ENCODE measurements at places on chromosomes 12 and 14.

DNA sequence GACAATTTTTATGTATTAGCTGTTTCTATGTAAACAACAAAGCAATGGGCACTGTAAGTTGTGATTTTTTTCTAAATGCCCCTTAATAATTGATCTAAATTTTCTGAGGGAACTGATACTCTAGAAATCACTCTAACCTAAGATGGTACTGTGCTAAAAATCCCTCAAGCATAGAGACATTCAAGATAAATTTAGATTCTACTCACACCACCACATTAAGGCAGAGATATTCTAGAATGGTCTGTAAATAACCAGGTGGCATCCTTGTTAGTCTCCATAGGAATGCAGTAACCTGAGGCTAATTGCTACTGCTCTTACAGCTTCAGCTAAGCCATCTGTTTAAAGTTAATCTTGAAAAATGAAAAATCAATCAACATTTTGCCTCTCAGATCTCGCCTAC lies 87.3 kb downstream of the SLC41A2 start:
- DNase-seq: no peak

DNA sequence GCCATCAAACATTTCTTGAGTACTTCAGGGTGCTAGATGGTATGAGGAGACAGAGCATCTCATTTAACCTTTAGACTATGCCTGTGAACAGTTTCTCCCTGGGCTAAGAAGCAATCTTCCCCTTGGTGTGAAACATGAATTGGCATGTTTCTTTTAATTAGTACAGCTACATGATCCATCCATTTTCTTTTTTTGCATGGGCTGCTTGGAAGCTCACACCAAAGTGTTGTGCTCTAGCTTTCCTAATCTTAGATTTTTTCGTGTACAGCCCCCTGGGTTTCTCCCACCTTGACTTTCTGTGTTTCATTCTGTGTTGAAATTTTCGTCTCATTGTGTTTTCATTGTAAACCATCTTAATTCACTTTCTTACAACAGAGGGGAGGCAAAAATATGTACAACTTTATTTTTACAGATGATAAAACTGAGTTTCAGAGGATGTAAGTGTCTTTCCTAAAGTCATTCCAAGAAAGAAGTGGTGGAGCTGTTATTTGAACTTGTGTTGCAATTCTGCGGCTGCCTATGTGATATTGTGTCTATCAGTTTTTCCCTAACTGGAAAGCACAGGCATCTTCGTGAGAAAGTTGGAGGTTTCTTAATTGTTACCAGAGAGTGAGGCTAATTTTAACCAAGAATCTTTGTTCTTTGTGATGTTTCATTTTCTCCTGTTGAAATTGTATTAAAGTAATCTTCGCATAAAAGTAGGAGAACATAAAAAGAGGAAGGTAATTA lies 64.5 kb downstream of the DAAM1 start:
- no peak for DNase-seq

- no peak for DNase-seq
These were observed 40.7 kb downstream of the ELK3 start for GRCh38 chr12:96234591-96235483.

DNA sequence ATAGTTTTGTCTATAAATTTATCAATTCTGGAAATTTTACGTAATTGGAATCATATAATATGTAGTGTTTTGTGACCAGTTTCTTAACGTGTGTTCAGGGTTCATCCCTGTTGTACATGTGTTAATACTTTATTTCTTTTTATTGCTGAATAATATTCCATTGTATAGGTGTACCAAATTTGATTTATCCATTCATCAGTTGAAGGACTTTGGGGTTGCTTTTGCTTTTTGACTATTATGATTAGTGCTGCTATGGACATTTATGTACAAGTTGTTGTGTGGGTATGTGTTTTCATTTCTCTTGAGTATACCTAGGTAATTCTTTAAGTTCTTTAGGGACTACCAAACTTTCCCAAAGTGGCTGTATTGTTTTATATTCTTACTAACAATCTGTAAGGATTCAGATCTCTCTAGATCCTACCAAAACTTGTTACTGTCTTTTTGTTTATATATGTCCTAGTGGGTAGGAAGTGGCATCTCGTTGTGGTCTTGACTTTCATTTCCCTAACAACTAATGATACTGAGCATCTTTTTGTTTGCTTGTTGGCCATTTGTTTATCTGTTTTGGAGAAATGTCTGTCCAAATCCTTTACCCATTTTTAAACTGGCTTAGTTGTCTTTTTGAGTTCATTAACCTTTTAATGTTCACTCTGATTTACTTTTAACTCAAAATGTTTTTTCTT lies 14.9 kb downstream of the VRK1 start:
- no peak for DNase-seq

- DNase-seq: no peak
These were observed 99.8 kb downstream of the PTGER2 start for GRCh38 chr14:52413729-52414408.

DNA sequence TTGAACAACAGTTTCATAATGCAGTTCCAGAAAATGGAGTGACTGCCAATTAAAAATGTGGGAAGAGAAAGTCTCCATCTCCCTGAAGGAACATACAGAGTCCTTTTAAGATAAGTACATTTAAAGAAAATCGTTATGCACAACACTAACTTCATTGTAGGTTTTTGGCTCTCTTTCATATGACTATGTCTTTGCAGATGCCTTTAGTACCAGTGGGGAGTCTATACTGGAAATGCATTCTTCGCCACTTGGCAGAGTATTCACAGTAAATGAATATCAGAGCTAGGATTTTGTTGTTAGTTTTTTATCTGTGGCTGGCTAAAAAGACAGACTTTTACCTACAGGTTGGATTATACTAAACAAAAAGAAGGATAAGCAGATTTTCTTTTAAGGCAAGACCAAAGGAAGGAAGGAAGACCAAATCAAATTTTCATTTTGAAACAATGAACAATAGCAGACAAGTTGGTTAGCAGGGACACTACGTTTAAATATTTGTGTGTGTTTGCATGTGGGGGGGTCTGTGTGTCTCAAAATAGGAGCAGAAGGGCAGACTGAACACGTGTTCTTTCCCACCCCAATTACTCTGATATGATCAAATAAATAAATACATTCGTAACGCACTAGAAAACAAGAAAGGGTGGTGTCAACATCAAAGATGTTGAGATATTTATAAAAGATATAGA lies 124.5 kb downstream of the BTG1 start:
- no peak for DNase-seq

DNA sequence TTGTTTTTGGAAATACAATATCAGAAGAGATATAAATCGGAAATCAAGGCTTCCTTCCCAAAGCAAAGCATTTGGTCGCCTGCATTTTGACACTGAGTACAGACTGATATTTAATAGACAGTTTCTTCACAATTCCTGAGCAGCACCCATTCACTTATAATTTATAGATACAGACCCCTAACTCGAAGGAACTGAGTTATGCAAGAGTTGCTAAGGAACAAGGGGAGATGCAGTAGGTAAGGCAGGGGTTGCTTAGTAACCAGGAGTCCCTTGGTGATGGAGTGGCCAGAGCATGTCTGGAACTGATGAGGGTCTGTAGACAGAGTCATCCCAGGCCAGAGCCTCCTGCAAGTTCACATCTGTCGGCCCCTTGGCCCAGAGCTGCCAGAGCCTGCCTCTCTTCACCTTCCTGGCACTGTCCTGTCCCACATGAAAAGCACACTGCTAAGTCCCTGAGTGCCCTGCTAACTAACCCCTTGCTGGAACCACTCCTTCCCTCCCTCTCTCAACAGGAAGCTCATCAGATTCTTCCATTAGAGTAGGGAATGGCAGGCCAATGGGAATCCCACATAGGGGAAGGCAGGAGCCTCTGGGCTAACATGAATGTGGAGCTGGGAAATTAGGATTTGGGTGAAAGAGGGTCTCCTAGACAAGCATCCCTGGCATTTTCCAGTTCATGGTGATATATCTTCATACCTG lies 3.6 kb upstream of the DHRS2 start:
- DNase-seq: no peak
